Activated CD8-positive, alpha-beta memory T cell treated with anti-CD3 and anti-CD28 coated beads for 48 hours (primary cell): ENCODE measurements at places on chromosomes 12 and 14.

DNA sequence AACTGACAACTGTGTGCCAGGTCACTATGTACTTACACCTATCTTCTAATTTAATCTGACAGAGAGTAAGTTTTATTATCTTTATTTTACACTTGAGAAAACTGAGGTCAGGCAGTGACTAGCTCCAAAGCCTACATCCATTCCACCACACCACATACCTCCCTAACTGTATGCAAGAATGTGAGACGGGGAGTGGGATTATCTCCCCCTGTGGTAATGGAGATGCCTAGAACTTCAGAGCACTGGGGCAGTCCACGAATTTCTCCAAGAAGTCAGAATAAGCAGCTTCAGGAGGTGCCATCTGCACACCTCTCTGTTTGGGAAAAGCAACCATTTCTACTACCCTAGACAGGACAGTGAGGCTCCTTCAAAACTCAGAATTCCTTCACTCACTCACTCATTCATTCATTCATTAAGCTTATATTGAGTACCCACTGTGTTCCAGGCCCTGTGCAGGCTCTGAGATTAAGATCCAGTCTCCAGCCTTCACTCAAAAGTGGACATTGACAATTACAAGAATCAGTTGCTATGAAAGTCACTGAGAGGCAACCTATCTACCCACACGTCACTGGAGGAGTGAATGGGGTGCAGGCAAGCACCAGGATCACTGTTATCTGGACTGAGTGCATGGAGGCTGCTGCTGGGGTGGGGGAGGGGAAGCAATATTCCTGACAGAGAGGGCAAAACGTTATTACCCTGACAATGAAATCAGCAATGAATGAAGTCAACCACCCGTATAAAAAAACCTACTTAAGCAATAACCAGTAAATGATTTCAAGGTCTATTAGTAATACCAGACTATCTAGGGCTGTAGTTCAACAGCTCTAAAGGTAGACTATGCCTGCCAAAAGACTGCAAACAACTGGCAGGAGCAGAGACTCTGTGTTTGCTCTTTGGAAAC is 18.0 kb downstream of the SLC7A7 start:
- DNase-seq: no peak

DNA sequence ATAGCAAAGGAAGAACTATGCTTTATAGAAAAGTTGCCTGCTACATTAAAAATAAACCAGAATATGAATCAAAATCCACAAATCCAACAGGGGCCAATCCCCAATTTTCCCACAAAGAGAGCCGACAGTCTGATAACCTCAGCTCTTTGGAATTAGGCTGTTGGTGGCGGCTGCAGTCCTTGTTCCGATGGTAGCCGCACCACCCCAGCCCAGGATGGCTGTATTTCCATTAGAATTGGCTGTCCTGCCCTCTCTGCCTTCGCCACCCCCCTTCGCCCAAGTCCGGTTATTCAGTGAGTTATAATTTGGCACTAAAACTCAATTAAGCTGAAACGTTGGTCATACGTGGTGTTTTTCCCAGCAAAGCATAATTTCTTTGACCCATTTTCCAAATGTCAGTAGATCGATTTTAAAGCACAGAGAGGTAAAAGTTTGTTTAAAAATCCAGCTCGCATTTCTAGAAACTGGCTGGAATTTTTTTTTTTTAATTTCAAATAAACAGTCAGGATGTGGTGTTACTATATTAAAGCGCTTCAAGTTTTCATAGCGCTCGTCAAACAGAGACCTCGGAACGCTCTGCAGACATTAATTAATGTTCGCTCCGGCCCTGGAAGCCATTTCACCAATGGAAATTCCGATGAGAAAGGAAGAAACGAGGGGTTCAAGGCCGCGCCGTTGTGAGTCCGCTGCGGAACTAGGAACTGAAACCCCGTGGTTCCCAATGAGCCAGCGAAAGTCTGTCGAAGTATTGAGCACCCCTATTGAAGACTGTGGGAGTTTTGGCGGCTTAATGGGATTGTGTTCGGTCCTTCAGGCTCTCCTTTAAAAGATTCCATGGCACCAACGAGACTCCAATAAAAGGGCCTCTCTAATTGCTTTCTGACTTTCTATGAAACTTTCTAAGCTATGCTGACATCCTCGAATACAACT is 104.8 kb upstream of the DIO3 start:
- no peak for DNase-seq

GRCh38 chr14:104805326-104805678 is 4.4 kb downstream of the ZBTB42 start:
- no peak for DNase-seq

GRCh38 chr14:99330316-99331240 is 58.6 kb upstream of the BCL11B start:
- DNase-seq: no peak

DNA sequence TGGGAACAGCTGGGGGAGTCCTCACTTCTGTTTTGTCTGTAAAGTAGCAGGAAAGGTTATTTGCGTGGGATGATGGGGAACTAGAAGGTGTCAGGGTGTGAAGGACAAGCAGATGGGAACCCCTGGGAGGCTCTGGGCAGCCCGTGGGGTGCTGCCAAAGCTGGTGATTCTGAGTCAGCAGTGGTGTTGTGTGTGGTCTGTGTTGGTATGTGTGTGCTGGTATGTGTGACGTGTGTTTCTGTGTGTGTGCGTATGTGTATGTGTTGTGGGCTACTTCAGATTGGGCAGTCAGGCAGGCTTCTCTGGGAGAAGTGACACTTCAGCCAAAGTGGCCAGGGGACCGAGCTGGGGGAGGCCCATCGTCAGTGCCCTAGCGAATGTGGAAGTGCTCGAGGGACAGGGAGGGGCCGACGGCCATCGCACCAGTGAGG is 15.3 kb upstream of the BDKRB2 start:
- no peak for DNase-seq

DNA sequence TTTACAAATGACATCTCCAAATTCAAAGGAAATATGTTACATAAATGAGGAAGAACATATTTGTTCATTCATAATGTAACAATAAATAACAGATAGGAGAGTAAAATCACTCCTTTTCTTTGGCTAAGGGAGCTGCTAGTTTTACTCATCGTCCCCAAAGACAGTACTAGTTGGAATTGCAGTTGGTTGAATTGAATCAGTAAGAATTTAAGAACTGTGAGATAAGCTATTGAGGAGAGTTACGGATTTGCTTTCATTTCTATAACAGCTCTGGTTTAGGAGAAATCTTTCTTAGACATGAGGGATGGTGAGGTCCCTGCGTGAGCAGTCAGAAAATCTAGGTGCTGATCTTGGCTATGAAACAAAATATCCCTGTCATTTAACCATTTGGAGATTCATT is 402.8 kb downstream of the AEBP2 start:
- no peak for DNase-seq

GRCh38 chr12:113397497-113398197 is 6.0 kb downstream of the SDS start:
- DNase-seq: no peak

GRCh38 chr14:20578784-20579502 is 8.9 kb downstream of the RNASE11 start:
- DNase-seq: no peak

DNA sequence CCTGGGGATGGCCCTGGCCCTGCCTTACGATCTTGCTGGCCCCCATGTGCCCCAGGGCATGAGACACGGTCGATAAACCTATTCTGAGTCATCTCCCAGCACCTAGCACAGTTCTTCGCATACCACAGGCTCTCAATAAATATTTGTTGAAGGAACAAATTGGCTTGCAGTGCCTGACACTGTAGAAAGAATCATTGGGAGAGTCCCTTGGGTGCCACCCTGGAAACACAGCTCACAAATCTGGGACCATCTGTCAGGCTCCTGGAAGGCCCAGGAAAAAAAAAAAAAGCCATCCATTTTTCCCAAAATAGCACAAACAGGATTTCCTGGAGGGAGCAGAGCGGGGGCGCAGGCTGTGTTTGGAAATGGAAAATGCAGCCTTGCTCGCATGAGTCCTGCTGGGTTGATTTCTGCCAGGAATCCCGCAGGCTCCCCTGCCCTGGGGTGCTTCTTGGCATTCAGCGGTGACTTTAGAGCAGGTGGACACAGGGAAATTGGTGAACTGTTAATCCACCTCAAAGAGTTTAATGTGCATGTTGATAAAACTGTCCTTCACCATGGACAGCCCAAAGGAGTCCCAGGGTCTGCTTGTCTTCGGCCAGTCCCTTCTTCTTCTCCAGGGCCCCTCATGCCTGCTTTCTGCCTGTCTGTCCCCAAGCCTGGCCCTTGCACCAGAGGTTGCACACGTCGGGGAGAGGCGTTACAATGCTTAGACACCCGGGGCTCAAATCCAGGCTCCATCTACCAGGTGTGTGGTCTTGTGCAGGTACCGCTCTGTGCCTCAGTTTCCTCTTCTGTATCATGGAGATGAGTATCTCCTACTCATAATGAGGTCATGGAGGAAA is 106.1 kb upstream of the RFLNA start:
- DNase-seq: no peak

DNA sequence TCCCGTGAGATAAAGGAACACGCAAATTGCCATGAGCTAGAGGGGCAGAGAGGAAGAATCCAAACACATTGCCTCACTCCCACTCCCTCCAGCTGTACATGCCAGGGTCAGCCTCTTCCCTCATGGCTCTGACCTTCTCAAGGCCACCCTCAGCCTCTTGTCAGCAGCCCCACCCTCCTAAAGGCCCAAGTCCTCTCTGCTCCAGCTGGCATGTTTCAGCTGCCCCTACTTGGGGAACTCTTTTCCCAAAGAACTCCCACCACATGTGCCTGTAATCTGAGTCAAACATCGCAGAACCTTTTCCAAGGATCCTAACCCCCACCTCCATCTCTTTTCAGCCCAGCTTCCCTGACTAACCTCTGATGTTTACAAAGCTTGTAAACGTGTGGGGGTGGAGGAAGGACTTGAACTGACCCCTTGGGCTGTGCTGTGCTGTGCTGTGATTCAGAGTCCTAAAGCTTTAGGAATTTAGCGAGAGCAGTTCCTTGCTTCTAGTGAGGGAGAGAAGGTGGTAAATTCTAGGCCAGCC is 7.3 kb upstream of the CACNB3 start:
- no peak for DNase-seq

- no peak for DNase-seq
Observed at GRCh38 chr12:54463034-54463433, 10.4 kb downstream of the GTSF1 start.

- no peak for DNase-seq
Observed at GRCh38 chr12:109461846-109462756, 15.0 kb downstream of the KCTD10 start.

GRCh38 chr12:22313963-22314330 is 20.6 kb downstream of the ST8SIA1 start:
- DNase-seq: no peak

DNA sequence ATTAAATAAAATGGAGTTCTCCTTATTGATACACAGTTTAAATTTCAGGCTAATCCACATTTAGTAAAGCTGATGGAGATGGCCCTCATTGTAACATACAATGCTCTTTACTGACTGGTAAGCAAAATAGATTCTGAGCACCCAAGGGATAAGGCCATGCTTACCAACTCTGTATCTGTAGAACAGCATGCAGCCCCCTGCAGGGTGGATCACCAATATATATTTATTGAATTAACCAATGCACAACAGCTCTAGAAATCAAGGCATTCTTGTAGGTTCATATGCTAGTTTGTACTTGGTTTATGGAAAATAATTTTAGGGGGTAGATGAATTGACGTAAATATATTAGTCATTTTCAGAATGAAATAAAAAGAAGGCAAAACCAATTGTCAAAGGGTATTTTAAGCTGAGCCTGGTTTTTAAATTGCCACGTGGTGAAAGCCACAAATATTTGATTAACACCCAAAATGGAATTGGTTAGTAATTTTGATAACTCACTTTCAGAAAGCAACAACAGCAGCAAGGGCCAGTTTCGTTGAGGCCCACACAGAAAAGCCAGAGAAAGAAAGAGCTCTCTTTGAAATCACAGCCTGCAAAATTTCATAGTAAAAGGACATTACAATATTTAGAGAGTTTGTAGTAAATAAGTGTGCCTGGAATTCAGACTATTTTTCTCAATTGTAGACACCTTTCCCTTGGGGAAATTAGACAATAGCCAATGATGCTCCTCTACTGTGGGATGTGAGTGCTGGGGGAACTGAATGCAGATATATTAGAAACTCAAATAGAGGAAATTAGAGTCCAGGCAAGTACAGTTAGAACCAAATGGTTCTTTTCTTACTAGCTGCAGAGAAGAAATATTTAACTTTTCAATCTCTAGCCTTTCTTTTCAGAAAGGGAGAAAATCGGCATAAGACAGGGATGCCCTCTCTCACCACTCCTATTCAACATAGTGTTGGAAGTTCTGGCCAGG is 216.2 kb upstream of the ABCD2 start:
- no peak for DNase-seq

- DNase-seq: no peak
Observed at GRCh38 chr14:70847406-70848090, 38.2 kb upstream of the MAP3K9 start.

GRCh38 chr12:132318135-132318534 is 11.3 kb downstream of the GALNT9 start:
- no peak for DNase-seq

DNA sequence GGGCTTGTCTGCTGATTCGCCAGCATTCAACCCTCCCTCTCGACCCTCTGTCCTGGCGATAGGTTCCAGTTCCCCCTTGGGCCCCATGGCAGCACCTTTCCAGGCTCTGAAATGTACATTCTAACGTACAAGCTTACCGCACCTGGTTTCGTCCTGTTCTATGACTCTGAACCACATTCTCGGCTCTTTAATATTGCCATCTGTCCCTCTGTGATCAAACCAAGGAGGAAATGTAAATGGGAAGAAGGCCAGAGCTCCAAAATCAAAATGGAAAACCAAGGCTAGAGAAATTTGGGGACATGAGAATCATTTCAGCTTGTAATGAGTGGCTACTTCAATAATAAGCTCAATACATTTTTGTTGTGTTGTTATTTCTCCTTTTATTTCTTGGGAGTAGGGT is 117.2 kb downstream of the TTC7B start:
- no peak for DNase-seq
